ENCODE measurements at places on chromosomes 13 and 19.

- DNase-seq: no peak
These were observed at the start of gene NLRP11 for GRCh38 chr19:55831846-55832245. NLRP11 (minus strand) TSS chr19:55831999; CDS start chr19:55818174, 13,825 bp downstream.

DNA sequence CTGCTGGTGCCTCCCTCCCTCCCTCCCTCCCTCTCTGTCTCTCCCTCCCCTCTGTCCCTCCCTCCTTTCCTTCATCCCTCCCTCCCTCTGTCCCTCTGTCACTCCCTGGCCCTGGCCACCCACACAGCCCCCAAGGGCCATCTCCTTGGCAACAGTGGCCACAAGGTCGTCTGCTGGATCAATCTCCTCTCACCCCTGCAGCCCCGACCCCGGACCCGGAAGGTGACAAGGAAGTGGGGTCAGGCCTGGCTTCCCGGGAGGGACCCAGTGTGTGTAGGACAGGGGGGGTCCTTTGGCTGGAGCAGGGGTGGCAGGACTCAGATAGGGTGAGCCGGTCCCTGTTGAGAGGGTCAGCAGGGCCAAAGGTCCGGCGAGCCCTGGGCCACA is 21.9 kb upstream of the TCF3 start:
- no peak for DNase-seq

DNA sequence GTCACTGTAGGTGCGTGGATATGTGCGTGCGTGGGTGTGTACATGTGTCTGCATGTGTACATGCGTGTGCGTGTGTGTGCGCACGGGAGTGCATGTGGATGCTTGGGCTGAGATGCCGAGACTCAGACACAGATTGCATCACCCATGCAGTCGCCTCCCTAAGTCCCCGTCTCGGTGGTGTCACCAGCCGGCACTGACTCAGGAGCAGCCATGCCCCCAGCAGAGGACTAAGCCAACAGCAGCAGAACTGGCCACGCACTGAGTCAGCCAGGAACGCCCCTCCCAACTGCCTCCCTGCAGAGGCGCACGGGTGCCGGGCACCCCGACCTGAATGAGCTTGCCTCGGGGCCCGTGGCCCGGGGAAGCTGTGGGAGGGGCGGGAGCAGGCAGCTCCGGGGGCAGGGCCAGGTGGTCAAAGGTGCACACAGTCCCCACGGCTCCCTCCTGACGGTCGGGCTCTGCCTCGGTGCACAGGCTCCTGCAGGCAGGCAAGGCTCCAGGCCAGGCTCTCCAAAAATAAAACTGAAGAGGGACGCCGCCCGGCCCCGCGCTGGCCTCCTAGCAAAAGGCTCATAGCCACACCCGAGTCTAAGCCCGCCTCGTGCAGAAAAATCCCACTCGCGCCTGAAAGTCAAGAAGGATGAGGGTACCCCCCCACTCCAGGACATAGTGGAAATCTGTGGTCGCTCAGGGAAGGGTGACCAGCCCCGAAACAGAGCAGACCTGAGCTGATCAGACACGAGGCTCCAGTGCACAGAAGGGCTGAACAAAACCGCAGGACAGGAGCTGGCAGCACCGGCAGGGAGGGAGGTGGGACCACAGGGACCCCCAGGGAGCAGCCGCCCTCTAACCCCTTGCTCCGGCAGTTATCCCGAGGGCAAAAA is 49.2 kb downstream of the GADD45B start:
- DNase-seq: no peak

DNA sequence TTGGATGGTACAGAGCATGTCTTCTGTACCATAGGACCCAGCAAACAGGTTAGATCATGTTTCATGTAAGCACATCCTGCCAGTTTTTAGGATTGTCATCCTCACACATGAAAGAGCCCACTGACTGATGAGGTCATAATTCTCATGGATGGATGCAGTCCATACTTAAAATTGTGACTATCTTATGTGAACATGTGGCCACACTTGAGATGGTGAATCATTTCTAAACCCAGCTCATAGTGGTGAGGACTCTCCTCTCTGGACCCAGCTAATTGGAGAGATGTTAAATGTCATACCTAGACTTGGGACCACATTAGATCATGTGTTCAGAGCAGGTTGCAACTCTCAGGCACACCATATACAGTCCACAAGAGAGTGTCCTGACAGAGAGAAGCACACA is 24.8 kb upstream of the ZNF254 start:
- DNase-seq: no peak

DNA sequence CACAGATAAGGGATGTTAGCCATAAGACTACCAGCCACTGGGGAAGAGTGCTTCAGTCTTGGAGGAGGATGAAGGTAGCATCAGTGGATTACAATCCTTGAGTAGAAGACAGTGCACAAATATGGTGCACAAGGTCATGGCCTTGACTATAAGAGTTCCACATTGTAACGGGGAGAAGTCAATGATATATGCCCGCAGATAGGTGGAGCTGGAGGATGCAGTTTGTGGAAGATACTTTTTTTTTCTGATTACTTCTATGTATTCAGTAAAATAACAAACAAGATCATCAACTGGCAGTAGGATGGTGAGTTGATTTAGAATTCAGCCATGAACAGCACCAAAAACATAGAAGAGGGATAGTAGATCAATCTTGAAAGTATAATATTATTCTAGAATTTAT is 926.8 kb upstream of the MIR17HG start:
- no peak for DNase-seq

- no peak for DNase-seq
These were observed 10.1 kb downstream of the GRIN2D start for GRCh38 chr19:48403606-48404005.

GRCh38 chr13:112910016-112910415 is 59.0 kb upstream of the MCF2L start:
- no peak for DNase-seq

- no peak for DNase-seq
These were observed 14.1 kb downstream of the ZNF444 start for GRCh38 chr19:56155124-56155687.

DNA sequence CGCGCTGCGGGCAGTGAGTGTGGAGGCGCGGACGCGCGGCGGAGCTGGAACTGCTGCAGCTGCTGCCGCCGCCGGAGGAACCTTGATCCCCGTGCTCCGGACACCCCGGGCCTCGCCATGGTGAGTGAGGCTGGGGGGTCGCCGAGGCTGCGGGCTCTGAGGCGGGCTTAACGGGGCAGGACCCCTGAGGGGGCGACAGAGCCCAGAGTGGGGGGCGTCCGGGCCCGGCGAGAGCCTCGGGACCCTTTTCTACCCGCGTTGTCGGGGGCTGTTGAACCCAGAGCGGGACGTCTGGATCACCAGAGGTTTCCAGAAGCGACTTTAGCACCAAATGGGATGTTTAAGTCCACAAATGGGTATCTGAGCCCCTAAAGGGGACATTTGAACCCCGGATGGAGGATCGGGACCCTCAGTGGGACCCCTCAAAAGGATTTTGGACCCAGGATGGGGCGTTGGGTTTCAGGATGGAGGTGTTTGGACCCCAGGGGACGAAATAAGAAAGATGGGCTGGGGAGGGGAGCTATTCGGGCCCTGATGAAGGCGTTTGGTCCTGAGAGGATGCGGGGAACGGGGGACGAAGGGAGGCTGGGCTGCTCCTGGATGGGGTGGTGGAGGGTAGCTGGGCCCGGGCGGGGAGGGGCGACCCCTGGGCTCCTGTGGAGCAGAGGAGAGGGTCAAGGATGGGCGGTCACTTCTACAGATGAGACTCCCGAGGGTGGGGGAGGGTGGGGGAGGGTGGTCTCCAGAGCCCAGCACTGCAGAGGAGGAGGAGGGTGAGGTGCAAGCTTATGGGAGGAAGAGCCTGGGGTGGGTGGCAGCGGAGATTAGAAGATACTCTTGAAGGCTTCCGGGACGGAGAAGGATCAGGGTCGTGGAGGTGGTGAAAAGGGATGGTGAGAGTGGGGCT is at the start of gene CALM3:
CALM3 (plus strand) TSS at position 13 of the 907 bp plus-strand sequence; CDS start at position 118, 105 bp downstream.
- DNase-seq: no peak

- DNase-seq: no peak
These were observed 116.6 kb downstream of the KL start for GRCh38 chr13:33132644-33133440.

DNA sequence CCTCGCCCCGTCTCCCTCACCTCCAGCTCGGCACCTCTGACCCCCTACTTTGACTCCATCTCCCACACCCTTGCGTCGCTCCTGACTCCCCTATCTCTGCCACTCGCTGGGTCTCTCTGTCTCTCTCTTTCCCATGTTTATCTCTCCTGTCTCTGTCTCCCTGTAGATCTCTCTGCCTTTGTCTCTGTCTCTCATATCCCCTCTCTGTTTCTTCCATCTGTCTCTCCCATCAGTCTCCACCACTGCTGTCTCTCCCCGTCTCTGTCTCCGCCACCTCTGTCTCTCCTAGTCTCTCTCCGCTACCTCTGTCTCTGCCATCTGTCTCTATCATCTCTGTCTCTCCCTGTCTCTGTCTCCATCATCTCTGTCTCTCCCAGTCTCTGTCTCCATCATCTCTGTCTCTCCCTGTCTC is 12.4 kb upstream of the BBC3 start:
- no peak for DNase-seq

DNA sequence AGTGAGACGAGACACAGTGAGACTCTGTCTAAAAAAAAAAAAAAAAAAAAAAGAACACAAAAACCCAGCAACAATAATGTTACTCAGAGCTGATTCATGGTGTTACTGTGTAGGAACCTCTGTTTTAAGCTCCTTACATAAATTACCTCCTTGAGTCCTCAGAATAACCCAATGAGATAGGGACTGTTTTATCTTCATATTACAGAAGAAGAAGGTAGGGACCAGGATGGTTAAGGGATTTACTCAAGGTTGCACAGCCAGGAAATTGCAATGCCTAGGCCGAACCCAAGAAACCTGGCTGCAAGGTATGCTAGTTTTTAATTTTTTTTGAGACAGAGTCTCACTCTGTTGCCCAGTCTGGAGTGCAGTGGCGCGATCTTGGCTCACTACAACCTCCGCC is 1.5 kb upstream of the DAND5 start:
- no peak for DNase-seq

DNA sequence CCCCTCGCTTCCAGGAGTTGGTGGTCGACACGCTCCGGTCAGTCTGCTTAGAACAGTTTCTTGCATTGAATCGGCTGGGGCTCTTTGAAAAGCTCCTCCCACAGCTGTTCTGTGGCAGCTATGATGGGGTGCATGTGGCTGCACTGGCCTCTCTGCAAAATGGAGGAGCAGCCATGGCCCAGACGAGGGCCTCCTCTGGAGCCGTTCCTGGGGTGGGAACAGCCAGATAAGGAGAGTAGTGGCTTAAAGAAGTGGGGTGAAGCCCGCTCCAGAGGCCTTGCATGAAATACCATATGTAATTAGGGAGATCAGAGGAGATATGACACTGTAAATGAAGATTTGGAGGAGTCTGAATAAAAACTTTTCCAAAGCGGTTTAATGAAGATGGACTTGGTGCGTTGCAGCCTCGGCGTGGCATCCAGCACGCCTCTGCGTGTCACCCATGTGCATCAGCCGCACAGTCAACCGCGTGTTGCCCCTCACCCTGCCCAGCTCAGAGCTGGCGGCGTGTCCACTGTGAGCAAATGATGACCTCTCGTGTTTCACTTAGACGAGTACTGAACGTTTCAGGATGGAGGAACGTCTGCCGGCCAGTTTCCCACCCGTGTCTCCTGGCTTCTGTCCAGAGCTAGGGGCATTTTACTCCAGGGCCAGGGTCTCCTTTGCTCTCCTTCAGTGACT is 199.2 kb downstream of the TEX29 start:
- DNase-seq: no peak

- DNase-seq: no peak
These were observed 35.5 kb upstream of the LPAR6 start for GRCh38 chr13:48448285-48448958.

DNA sequence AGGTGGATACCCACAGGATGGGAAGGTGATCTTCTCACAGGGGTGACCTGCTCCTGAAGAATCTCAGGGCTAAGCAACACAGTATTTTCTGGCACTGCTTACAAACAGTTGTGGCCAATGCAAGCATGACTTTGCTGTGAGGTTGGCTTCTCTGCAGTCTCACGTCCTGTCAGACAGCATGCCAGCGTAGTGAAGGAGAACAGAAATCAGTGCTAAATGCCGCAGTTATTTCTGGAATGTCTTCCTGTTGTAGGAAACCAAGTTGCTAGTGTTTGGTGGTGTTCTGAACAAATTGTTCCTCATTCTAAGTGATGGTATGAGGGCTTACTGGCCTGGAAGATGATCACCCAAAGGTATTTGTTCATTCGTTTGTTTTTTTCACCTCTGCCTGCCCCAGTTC is 320.1 kb downstream of the MTUS2 start:
- DNase-seq: no peak

DNA sequence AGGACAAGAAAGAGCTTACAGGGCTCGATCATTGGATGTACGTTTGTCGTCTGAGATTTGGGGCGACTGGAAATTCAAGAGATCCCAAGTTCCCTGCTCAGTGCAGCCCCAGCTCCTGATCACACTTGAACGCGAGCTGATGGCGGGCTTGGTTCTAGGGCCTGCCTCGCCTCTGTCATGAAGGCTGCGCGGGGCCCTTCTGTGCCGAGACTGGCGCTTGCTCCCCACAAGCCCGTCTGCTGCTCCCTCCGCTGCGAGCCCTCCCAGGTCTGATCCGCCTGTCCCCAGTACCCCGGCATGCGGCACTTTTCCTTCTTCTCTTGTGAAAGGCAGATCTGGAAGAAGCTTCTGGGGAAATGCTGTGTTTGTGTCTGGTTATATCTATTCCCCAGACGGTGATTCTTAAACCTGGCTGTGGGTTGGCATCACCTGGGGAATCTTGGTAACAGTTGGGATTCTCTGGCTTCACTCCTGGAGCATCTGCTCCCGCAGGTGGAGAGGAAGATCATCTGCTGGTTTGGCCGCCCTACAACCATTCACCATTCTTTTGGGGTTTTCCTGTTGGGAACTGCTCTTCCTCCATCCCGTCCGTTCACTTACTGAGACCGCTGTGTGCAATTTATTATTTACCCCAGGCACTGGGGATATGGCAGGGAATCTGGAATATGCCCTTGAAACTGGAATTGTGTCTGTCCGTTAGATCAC is 43.6 kb downstream of the SIPA1L3 start:
- DNase-seq: no peak

GRCh38 chr13:65034266-65034665 is 2195.9 kb downstream of the PCDH9 start:
- no peak for DNase-seq

DNA sequence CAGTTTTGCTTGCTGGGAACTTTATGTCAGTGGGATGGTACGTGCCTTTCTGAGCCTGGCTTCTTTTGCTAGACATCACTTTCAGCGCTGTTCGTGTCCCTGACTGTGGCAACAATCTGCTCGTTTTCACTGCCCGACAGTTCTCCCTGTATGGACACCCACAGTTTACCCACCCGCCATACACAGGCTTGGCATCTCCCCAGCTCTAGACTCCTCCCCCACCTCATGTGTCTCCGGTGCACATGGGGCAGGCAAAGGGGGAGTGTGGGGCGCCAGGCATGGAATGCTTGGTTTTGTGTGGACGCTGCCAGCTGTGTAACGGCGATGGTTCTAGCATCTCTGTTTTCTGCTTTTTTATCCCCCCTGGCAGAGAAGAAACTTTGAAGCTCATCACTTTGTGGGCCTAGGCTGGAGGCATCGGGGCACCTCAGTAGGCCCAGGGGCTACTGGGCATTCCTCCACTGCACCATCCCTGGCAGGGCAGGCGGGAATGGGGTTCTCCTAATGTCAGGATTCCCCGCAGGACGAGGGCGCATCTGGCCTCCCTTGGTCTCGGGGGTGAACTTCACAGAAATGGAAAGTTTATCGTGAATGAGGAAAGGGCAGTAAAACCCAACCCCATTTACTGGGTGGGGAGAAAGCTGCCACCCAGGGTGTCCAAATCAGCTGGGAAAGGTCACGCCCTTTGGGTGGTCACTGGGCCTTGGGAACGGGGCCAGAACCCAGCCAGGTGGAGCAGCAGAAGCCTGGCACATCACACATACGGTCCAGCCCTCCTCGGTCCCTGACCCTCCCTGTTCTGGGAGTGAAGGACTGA is 60.8 kb downstream of the CEBPG start:
- DNase-seq: no peak
